ENCODE measurements at places on chromosomes 1 and 21.

DNA sequence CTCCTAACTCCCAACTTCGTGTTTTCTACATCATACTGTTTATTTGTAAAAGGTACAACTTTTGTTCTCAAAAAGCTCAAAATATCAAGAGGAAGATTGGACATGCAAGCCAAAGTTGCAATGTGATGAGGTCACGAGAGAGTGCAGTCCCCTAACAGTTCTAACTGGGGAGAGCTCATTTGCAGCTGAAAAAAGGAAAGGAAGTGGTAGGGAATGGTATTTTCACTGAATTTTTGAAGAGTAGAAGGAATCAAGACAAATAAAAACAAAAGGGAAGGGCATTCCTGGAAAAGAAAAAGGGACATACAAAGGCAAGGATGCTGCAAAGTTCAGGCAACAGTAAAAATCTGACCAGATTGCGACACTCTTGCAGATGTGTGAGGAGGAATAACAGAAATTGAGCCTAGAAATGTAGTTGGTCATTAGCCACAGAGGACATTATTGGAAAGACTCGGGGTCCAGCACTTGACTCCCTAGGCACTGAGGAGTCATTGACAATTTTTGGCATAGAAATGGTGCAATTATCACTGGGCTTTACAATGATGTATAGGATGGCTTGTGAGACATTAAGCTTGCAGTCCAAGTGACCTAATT, 67.9 kb downstream of the TBX15 start:
- DNase-seq: no peak

GRCh38 chr1:181127898-181128453, 39.5 kb downstream of the IER5 start:
- DNase-seq: no peak

- no peak for DNase-seq
Measured at GRCh38 chr1:219771080-219771479, 157.3 kb downstream of the SLC30A10 start.

DNA sequence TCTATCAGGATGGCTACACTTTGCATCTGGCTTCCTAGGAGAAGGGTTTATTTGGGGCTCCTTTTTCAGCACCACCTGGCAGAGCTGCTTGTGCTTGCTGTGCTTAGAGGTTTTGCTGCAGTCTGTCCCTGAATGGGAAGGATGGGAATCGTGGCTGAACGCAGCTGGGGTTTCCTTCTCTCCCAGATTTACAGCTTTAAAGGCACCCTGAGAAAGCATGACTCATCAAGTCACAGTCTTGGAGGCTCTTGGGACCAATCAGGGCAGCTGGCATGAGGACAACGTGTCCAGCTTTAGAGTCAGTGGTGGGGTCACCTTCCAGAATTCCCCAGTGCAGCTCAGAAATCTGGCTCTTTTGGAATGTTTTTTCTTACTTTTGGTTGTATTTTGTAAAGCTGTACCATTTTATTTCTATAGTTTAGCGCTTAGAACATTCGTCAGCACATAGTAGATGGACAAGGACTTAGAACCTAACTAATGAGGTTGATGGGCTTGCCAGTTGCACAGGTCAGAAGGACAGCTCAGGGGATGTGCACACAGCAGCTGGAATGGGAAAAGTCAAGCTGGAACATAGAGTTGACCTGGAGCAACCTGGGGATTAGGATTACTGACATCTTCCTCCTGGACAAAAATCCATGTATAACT, 222.6 kb downstream of the PRDM2 start:
- peak; percentile 27 for DNase-seq

DNA sequence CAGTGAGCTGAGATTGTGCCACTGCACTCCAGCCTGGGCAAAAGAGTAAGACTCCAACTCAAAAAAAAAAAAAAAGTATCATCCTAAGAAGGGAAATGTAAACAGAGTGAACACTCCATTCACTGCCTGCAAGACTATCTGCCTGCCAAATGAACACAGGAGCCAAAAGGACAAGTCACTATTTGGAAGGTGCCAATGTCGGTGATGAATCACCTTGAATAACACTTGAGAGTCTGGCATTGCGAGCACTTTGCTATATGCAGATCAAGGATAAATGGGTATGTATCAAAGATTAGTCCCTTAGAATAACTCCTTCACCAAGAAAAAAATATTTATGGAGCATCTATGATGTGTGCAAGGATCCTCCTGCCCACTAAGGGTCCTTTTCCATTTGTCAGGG, 6.6 kb downstream of the UBR4 start:
- no peak for DNase-seq

DNA sequence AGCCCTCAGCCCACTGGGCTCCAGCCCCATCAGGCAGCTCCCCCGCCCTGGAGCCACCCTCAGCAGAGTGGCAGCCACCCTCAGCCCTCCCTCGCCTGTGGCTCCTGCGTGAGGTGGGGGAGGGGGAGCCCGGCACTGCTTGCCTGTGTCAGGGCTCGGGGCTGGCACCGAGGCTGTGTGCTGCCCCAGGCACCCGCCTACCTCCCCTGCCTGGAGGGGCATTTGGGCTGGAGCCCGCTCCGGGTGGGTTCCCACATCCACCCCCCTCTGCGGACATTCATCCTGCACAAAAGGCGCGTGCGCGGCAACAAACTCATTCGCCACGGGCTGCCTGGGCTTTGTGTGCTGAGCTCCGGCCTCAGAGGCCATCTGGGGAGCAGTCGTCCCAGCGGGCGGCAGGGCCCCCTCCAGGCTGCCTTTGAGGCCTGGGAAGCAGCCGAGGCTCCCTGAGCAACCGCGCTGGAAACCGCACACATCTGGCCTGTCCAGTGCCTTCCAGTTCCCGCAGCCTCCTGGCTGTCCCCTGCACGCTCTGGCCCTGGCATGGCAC, 12.6 kb upstream of the TNFRSF14 start:
- DNase-seq: no peak

GRCh38 chr1:207402744-207403143, 51.4 kb upstream of the CR2 start:
- DNase-seq: no peak

GRCh38 chr1:103273106-103273505, 164.8 kb upstream of the COL11A1 start:
- no peak for DNase-seq

GRCh38 chr1:176847052-176847451, 317.5 kb downstream of the ASTN1 start:
- DNase-seq: no peak

DNA sequence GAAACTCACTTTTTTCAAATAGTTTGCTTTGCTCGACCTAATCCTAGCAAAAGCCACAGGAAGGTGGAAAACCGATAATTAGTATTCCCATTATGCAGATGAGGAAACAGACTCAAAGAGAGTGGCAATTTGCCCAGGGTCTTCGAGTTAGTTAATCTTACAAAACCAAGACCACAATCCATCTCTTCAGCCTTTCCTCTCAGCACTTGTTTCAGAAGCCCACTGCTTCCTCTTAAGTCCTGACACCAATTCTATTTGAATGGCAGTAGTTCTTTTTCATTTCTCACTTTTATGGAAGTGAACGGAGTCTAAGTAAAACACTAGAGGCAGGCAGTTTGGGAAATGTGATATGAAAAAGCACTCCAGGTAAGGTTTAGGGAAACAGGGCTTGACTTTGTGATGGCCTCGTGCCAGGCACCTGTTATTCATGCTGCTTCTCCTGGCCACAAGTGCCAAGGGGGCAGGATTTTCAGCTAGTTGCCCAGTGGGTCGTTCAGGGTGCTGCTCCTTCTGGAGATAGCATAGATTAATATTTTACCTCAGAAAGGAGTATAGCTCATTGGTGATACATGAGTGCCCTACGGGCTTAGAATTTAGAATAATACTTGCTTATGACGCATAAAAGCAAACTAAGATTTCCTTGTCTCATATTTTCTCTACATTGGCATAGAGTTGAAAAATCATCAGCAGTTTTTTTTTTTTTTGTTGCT, 76.6 kb upstream of the NRIP1 start:
- DNase-seq: no peak

GRCh38 chr1:232471250-232471649, 158.7 kb downstream of the SIPA1L2 start:
- DNase-seq: no peak

DNA sequence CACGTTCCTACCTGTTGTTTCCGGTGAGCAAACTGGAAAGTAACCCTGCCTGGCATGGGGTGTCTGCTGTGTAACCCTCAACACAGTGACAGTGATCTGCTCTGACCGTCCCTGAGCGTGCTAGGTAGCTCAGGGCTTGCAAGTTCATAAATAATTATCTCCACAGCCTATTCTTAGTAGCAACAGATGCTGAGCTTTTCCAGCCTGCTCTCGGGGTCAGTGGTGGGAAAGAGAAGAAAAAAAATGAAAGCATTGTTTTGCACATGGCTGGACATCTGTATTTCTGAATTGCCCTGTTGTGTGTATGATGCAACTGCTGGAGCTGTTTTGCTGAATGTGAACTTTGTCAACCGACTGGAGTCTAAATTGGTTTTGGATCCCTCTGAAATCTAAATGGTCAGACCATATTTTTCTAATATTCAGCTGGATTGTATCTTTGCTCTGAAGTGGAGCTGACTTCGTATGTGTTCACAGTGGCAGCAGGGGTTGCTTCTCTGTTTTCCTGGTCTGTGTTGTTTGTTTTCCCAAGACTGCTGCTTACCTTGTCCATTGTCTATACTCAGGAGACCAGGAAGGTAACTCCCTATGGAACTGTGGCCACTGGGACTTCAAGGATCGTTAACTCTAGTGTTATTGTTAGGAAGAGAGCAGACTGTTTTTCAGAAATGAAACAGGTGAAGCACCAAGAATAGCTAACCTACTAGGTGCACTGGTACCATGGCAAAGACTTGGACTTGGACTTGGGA, 27.0 kb downstream of the TGFB2 start:
- no peak for DNase-seq

Data from osteocyte (in vitro differentiated cells).